Fibroblast of lung (primary cell): ENCODE measurements at places on chromosomes 5 and 9. TPM values are rescaled to one million over a fixed set of nuclear protein-coding genes. Genes with fewer than 3 reads are reported as not detected.
A peak's percentile ranks its signal among the peaks of the same experiment; 100 is the strongest.

- DNase-seq: no peak
These were observed 24.2 kb upstream of the HAPLN1 start for GRCh38 chr5:83744821-83745220.

DNA sequence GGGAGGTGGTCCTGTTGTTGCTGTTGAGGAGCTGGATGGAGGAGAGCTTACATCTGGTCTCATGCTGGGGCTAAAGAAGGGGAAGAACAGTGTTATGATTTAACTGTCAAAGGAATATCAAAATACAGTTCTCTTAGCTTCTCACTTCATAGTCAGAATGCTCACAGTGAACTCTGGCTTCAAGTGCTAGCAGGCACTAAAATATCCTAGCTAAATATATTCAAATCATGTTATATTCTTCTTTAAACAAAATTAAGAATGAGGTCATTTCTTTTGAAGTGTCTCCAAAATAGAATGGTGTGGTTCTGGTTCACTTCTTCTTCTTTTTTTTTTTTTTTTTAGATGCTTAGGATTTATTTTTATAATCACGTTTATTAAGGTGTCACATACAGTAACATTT, 89.4 kb downstream of the NR3C1 start:
- DNase-seq: no peak

GRCh38 chr5:31361234-31361633, 167.7 kb downstream of the CDH6 start:
- DNase-seq: peak; percentile 76

GRCh38 chr5:56725711-56726411, 89.5 kb upstream of the MAP3K1 start:
- DNase-seq: no peak

DNA sequence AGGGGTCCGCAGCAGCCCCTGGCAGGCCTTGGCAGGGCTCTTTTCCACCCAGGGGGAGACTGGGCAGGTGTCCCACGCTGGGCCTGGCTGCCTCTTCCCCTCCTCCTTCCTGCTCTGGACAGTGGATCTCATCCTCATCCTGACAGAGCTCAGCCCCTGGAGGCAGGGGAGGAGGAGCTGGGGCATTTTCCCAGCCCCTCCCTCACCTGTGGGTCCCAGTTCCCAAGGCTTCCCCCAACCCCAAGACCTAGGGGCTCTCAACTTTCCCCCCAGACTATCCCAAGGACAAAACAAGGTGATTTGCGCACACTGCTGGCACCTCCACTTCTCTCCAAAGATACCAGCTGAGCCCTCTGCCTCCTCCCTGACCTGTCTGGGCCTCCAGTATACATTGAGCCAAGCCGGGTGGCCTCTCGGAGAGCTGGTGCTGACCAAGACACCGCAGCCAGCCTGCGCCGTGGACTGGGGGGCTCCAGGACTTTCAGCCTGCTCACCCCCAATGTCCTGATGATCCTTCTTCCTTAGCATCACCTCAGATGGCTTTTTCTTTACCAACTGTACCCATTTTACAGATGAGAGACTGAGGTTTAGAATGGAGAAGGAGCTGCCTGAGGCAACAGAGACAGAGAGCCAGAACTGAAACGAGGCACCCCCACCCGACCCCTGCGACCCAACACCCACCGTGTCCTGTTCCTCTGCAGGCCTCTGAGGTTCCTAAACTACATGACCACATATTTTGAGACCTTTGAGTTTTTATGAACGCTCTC, 126.6 kb downstream of the BARX1 start:
- no peak for DNase-seq

- DNase-seq: no peak
These were observed 123.2 kb downstream of the SPOCK1 start for GRCh38 chr5:137375741-137376526.

DNA sequence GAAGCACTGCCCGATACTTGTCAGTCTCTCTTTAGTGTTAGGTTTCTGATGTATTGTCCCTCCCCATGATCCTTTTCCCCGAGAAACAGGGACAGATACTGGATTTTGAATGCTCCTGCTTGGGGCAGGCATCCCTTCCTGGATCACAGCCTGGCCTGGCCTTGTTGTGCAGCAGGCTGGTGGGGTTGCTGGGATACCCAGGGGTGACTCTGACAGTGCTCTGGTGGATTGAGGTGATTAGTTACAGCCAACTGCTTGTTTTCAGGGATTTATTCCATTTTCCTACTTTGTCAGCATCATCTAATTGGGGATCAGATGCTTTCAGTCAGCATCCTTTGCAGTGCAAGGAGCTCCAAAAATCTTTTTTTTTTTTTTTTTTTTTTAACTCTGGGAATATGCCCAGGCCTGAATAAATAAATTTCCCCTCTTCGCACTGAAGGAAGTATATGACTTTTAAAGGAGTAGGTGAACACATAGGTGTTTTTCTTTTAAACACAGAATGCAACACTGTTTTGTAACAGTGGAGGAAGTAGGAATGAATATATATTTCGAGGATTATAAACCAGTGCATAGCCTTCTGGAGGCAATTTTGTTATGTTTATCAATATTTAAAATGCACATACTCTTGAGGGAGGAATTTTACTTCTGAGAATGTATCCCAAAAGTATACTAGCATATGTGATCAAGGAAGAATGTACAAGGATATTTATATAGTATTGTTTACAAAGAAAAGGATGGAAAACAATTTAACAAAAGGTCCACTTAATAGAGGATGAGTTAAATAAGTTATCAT, 127.3 kb upstream of the ELL2 start:
- no peak for DNase-seq

DNA sequence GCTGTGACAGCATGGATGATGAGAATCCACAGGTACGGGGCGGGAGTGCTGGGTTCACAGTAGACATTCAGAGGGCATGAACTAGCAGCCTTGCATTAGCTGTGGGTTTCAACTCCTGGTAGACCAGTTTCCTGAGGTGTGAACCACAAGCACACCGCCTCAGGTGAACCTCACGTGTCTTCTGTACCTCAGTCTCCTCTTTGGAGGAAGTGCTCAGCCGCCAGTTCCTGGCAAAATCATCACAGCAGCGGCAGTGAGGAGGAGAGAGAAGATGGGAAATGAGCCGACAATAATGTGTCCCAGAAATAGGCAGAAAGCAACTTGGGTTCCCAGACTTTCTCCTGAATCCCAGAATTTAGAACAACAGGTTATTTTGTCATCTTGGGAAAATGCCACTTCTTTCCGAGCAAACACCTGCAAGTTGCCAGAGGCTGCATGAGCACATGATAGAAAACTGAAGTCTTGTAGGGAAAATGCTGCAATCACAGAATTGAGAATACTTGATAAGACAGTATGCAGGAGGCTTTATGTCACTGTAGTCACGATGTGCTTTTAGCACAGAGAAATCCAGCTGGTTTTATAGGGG, 258.5 kb downstream of the AOPEP start:
- DNase-seq: no peak

GRCh38 chr5:10424124-10424731, 17.5 kb upstream of the ROPN1L start:
- DNase-seq: peak; percentile 62

DNA sequence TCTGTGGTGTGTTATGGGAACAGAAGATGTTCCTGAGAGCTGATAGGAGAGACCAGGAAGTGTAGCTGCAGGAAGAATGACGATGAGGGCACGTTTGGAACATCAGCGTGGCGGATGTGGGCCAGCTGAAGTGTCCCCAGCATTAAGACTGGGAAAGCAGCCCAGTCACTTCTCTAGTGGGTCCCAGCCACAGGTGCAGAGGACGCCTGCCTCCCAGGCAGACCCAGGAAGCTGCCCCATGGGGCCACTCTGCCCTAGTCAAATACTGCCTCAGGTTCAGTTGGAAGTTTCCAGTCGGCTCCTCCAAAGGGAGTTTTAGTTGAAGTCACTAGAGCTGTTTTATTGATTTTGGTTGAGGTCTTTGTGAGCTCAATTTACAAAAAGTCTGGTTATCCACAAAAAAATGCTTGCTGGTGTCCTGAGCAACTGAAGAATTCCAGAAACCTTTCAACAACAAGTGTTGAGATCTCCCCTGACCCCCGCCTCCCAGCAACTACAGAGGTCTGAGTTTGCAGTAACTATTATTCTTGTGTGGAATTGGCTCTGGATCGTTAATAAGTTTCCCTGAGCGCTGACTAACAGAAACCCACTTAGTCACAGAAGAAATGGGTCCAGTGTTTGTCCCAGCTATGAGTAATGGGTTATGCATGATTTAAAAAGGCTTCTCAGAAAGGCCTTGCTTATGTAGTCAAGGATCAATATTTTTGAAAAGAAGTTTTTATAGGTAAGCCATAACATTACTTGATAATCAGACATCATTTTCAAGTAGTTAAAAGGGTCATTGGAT, 294.1 kb downstream of the FANCC start:
- peak; percentile 70 for DNase-seq

DNA sequence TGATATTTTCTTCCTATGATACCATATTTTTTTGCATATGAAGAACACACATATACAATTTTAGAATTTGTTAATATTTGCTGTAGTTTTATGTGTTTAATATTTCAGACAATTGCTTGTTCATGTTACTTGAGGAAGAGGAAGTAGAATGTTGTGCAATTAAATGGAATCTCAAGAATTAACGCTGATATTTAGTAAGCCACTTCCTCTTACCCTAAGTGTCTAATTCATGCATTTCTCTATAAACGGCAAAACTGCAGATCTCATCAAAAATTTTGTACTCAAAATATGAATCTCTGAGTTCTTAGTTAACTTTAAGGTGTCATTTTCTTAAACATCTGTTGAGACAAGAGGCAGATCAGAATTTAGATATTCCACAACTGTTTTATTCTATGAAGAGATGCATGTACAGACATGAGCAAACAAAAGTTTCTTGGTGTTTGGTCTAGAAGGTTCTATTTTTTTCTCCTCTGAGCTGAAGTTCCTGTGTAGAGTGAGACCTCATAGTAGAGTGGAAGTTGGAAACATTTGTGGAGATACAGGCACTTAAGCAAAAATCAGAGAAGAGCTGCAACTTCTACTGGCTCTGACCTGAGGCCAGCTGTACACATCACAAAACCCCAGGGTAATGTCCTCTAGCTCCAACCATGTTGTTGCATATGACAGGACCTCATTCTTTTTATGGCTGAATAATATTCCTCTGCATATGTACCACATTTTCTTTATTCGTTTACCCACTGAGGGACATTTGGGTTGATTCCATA, 16.6 kb upstream of the TGFBI start:
- DNase-seq: peak; percentile 70

DNA sequence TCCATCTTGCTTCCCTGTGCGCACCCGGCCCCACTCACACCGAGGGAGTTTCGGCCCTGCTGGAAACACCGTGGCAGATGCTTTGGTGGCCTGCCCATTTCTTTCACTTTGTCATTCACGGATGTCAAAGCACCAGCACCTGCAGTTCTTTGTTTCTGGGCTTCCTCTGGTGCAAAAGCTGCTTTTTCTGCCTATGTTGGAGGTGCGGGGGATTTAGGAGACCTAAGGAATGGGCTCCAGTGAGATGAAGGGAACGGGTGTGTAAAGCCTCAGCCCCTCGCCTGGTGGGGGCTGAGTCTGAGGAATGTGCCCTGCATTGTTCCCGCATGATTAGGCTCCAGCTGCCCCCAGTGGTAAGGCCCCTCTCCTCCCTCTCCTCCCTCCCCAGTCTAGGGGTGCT, 62.3 kb downstream of the THBS4 start:
- no peak for DNase-seq

GRCh38 chr5:149002761-149003689, 59.8 kb downstream of the SH3TC2 start:
- peak; percentile 46 for DNase-seq

GRCh38 chr9:89991204-89991790, 386.5 kb downstream of the GADD45G start:
- no peak for DNase-seq

DNA sequence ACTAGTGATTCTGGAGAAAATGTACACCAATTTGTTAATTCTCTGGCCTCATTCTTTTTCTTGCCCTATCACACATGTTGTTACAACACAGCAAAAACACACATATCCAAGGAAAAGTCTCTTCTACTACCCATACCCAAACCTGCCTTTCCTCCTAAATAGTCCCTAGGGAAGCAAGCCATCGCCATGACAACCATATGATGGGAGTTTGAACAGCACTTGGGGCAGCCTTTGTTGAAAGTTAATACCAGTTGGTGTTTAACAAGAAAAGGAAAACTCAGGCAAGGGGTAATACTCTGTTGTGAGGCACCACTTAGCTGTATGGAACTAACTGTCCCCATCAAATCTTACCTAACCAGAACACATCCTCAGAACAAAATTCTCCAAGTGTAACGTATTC, 1.7 kb downstream of the TRPM3 start:
- no peak for DNase-seq

DNA sequence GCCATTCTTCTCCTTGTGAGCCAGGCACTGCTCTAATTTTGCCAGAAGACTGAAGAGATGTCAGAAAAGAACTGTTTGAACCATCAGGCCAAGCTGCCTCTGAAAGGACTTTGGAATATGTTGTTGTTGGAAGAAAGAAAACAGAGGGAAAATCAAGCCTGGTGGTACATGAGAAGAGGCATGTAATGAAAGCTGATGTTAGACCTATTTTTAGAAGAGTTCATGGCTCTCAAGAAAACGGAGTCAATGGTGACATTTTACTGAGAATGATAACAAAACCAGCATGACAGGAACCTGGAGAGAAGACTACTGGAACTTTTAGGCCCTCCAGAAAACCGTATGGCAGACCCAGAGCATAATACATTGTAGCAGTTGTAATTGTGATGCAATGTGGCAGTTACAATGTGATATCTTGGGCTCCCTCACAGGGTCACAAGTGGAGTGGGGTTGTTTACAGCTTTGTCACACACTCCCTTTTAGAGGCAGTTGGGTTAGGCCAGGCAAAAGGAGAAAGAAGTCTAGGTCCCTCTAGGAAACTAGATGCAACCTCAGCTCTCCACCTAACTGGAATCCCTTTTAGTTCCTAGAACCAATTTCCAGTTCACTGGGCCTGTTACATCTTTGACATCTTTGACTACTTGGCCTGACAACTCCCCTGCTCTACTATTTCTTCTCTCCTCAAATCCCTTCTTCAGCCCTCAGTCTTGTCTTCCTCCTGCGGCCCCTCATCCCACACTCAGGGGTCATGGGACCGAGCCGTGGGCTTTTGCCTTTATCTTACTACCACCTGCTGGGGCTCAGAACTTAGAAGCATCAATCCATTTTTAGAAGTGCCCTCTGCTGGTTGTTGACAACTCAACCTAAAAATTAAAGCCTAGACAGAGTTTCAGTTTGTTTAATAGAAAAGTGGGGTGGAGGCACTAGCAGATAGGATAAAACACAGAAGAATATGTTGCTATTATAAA, 61.2 kb upstream of the JAK2 start:
- DNase-seq: peak; percentile 60

DNA sequence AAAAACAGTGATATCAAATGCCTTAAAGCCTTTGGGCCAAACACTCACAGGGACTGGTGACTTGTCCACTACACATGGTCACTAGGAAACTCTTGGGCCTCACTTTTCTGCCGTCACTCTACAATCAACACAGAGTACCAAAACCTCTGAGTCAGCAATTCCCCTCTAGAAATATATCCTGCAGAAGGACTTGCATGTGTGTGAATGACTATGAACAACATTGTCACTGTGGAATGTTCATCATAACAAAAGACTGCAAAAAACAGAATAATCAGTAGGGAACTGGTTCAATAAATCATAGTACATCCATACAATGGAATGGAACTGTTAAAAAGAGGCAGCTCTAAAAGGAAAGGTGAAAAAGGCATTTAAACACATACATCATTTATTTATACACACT, 44.1 kb upstream of the SMU1 start:
- no peak for DNase-seq

- peak; percentile 90 for DNase-seq
These were observed 1040.3 kb downstream of the TLE1 start for GRCh38 chr9:80649001-80649420.

The TICAM2 gene
- polyA plus RNA-seq: 8.1 and 10.3 TPM in 2 replicates

The CCL21 gene
- polyA plus RNA-seq: not detected in 2 replicates

The PAEP gene
- polyA plus RNA-seq: not detected in 2 replicates

The WNT8A gene
- not detected in 2 replicates for polyA plus RNA-seq

The SPATA31C1 gene
- polyA plus RNA-seq: not detected in 2 replicates

The SHC3 gene
- polyA plus RNA-seq: 1.7 and 2.5 TPM in 2 replicates

The GLDC gene
- polyA plus RNA-seq: 0.45 and 0.73 TPM in 2 replicates

The ADAMTS6 gene
- polyA plus RNA-seq: 4.1 and 7.5 TPM in 2 replicates
